ENCODE measurements at places on chromosomes 3 and 15.

- no peak for DNase-seq
Observed at GRCh38 chr3:194686816-194687637, 1.3 kb downstream of the FAM43A start.

DNA sequence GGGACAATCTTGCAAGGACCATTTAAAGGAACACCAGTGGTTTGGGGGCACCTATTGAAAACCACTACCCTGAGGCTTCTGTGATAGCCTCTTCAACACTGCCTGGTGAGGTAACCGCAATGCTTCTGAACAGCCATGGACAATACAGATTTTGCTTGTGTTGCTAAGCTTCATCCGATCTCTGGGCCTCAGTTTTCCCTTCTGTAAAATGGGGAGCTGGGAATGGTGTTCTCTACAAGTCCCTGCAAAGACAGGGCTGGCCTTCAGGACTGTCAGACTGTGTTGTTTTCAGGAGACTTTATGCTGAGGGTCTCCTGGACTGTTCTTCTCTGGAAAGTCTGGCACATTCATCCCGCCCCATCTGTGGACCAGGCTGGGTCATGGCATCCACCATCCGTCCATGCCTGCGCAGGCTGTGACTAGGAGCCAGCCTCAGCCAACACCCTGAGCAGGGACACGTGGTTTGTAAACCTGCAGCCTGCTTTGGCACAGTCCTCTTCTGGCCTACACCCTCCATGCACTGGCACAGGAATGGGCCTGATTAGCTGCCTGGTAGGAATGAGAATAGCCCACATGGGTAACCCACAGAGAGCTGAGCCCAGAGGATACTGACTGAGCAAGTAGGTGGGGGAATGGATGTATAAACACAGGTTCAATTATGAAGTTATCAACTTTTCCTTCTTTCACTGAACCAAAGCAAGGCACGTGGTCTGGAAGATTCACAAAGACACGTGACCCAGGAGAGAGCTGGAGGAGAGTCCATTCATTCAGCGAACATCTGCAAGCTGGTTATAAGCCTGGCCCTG lies 55.3 kb downstream of the ROPN1B start:
- no peak for DNase-seq

DNA sequence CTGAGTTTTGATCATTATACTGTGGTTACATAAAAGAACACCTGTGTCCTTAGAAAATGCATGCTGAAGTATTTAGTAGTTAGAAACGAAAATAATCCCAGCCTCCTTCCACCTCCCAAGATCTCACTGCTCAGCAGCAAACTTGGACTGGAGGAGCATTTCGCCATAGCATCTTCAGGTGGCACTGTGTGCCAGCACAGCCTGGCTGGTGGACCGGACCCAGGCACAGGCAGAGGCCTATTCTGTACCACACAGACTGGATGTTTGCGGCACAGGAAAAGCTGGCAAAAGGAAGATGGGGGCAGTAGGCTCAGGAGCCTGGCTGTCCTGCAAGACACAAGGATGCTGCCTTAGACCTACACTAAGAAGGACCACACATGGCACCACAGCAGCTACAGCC lies 10.2 kb downstream of the STIMATE start:
- no peak for DNase-seq

GRCh38 chr3:10557250-10557649 lies 51.9 kb upstream of the ATP2B2 start:
- DNase-seq: no peak

DNA sequence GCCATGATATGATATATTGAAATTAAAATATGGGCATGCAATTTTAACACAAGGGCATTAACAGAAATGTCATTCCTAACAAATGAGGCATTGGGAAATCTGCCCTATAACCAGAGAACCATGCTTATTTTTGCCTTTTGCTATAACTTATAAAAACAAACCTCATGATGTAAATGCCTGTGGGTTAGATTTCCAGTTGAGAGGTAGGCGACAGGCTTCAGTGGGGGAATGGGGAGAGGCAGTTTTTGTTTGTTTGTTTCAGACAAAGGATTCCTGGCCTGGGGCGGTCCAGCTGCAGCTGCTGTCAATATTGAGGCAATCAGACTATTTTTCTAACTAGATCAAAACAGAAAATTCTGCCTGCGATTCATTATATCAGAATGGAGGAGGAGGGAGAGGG lies 490.4 kb upstream of the CFAP20DC start:
- no peak for DNase-seq

- DNase-seq: no peak
Observed at GRCh38 chr3:148500881-148501280, 196.8 kb upstream of the AGTR1 start.

GRCh38 chr3:115062412-115062956 lies 84.6 kb downstream of the ZBTB20 start:
- no peak for DNase-seq

- no peak for DNase-seq
Observed at GRCh38 chr3:71047616-71048531, 535.7 kb downstream of the FOXP1 start.

GRCh38 chr3:157683668-157684067 lies 180.5 kb upstream of the VEPH1 start:
- no peak for DNase-seq

DNA sequence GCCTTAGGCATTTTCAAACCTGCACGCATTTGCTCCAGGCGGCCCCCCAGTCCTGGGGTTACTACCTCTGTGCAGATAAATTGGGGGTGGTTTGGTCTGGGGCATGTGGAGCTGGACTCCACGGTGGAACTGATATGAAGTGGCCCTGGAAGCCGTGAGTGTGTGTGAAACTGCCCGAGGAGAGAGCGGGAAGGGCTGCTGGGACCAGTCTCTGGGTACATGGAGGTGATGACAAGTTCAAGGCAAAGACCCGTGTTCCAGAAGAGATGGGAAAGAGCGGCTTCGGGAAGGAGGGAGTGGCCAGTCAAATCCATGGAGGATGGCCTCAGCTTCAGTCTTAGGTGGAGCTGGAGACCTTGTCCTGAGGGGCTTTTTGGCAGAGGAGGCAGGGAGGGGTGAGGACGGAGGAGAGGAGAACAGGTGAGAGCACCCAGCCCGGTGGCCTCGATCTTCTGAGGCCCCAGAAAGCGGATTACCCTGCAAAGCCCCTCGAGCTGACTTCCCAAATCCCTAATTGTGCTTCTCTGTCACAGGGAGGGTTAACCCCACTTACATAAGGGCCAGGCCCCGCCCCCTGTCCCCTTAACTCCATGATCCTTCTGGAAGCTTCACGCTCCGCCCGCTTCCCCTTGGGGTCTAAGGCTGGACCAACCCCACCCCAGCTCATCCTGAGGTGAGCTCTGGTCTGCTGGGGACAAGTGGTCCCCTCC lies 1.9 kb upstream of the NR2E3 start:
- no peak for DNase-seq

DNA sequence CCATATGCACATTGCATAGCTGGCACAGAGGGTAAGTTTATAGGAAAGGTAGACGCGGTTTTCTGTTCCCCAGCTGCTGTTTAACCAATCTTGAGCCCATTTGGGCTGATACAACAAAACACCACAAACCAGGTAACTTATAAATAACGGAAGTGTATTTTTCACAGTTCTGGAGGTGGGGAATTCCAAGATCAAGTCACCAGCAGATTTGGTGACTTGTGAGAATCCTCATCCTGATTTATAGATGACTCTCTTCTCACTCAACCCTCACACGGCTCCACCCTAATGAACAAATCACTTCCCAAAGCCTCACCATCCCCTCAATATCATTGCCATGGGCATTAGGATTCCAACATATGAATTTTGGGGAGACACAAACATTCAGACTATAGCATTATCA lies 694.4 kb upstream of the NR2F2 start:
- no peak for DNase-seq

DNA sequence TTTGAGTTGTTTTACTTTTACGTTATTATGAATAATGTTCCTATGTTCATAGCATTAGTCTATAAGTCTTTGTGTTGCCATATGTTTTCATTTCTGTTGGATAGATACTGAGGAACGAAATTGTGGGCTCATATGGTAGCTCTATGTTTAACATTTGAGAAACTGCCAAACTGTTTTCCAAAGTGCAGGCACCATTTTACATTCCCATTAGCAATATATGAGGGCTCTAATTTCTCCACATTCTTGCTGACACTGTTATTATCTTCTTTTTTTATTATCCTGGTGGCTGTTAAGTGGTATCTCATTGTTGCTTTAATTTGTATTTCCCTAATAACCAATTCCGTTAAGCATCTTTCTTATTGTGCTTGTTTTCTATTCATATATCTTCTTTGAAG lies 1.8 kb upstream of the PIK3R4 start:
- DNase-seq: no peak

- DNase-seq: no peak
Observed at GRCh38 chr15:70356919-70357318, 259.2 kb upstream of the TLE3 start.

DNA sequence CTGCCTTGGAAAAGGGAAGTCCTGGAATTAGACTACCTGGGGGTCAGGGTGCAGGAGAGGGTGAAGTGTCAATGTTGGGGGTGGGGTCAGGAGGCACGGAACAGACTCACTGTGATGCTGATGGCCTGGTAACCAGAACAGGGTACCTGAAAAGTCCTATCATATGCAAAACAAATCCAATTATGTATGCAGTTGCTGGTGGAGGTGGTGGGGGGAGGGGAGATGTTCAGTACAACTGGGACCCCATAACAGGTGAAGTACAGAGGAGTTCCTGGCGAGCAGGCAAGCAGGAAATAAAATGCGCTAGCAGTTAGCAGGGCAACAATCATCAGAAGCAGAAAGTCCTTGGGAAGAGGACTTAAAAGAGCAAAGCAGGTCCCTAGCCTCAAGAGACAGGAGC lies 4.2 kb upstream of the KATNBL1 start:
- DNase-seq: no peak

- peak; percentile 39 for DNase-seq
Observed at GRCh38 chr15:33132722-33133345, 61.7 kb downstream of the FMN1 start.

GRCh38 chr3:168828536-168828935 lies 732.8 kb upstream of the GOLIM4 start:
- DNase-seq: no peak

DNA sequence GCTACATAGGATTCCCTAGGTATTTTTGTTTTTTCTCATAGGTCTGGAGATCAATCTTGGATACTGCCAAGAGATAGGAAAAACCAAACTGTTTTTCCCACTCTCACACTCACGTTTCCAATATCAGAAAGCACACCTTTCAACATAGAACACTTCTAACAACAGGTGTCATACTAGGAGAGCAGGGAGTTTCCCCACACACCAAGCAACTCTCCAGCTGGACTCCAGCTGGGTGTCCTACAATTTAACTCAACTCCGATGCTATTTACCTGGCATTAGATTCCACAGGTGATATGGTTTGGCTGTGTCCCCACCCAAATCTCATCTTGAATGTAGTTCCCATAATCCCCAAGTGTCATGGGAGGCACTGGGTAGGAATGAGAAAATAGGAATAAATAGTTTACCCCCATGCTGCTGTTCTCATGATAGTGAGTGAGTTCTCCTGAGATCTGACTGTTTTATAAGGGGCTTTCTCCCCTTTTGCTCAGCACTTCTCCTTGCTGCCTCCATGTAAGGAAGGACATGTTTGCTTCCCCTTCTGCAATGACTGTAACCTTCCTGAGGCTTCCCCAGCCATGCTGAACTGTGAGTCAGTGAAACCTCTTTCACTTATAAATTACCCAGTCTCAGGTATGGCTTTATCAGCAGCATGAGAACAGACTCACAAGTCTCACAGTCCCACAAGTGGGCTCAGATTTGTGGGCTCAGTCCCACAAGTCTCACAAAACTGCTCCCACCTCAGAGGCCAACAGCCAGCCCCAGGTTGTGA lies 354.5 kb upstream of the THBS1 start:
- no peak for DNase-seq

Measured in NCI-H460 (cell line).